Activated CD4-positive, CD25-positive, alpha-beta regulatory T cell treated with anti-CD3 and anti-CD28 coated beads, Interleukin-2, amount 50 U/mL, for 16 hours (primary cell): ENCODE measurements at places on chromosomes 11 and 22.

DNA sequence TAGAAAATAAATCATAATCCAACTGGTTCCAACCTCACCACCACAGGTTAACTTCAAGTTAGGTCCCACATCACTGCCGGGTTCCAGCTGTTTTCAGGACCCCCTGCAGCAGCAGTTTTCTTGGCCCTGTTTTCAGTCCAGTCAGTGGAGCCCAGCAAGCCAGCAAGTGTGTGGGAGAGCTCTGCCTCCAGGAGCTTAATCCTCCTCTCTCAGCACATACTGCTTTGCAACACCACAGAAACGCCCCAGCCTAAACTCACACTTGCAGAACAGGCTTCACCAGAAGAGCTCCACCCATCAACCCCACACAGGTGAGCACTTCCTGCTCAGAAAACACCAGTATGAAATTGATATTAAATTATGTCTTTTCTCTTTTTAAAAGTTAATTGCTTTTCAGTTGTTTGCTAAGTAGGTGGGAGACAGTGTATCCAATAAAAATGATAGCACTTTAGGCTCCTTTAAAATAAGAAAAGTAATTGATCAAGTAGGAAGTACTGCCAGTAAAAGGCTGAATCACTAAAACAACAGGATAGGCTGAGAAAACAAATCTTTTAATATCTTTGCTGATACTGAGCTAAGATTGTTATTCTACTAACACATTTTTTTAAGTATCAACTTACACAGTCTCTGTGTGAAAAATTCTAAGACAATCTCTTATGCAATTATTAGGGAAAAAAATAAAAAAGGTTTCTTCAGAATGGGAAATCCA lies 81.5 kb upstream of the TP53AIP1 start:
- DNase-seq: no peak

DNA sequence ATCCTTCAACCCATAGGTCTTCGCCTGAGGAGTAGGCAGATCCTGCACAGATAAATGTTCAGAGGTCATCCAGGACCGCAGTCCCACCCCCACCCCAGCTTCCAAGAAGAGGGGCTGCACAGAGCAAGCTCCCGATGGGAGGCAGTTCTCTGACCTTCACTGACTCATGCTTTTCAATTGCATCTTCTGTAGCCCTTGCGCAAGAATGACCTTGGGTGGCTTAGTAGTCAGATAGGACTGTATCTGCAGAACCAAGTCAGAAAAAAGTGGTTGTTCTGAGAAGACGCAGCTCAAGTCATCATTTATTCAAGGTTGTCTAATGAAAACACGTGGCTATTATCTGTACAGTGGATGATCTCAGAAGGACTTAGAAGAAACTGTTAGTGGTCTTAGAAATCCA lies 16.4 kb upstream of the GRAMD1B start:
- DNase-seq: no peak

GRCh38 chr11:118892514-118892913 lies 8.8 kb downstream of the CXCR5 start:
- DNase-seq: no peak

DNA sequence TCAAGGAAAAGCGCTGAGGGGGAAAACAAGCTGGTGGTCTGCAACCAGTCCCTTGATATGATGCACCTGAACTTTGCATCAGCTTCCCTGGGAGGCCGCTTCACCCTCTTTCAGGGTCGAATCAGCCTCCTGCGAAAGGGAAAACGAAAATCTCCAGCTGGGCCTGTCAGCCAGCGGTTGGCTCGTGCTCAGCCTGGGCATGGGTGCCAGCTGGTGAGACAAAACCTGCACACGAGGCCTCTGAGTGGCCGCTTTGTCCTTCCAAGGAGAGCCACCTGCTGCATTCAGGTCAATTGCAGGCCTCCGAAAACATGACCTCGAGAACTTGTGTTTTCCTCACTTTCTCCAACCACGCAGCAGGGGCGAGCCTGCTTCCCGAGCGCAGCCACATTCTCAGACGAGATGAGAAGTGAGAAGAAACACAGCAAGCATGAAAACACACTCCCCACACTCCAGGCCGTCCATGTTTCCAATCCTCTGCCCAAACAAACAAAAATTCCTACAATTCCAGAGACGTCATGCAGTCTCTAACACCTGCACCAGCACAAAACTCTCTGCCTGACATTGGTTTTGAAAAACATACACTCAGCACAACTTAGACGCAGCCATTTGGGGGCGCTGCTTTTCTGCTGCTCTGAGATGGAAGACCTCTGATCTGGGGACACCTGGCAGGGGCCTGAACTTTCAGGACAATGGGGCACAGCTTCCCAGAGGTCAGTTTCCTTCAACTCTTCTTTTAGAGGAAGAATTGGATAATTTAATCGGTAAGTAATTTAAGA lies 77.1 kb downstream of the DHCR7 start:
- DNase-seq: no peak

GRCh38 chr22:47172771-47173534 lies 410.5 kb downstream of the TBC1D22A start:
- no peak for DNase-seq
